HepG2 (cell line): ENCODE measurements at places on chromosomes 16 and 17.

DNA sequence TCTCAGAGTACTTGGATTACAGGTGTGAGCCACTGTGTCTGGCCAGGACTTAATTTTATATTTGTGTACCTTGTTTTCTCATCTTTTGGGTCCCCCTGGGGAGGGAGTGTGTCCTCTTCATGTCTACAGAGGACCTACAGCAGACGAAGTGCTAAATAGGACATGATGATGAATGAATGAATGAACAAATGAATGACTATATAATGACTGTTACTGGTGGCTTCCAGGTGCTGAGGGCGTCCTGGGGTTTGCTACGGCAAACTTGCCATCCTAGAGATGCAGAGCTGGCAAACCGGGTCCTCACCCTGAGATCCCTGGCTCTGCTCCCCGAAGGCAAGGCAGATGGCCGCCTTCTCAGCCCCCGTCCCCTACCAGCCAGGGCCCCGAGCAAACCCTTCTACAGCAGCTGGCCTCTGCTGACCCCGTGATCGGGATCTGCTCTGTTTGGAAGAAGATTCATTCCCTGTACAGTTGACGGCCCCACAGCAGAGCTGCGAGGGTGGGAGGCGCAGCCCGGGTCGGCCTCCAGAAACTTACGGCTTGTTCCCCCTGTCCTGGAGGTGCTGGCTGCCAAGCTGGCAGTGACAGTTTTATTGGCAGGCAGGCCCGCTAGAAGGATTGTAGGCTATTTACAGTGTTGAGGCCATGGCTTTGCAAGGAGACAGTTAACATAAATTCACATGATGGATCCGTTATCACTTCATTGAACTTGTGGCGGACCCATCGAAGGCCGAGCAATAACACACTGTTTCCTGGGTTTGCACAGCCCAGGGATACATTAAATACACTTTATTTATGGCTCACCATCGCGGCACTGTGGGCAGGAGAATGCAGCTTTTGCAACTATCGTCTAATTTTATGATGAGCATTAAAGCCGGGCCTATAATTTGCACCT is 197.7 kb upstream of the GSE1 start:
- no peak overlapping the region for H3K4me3 ChIP-seq
- H3K4me1 ChIP-seq, result peaks cover 12% of the 10 kb centered on the region
- no peak for DNase-seq
- no peak overlapping the region for H3K27ac ChIP-seq
- H3K27me3 ChIP-seq, result peaks cover 1% of the 10 kb centered on the region; the same call in 1 of the 2 replicates

DNA sequence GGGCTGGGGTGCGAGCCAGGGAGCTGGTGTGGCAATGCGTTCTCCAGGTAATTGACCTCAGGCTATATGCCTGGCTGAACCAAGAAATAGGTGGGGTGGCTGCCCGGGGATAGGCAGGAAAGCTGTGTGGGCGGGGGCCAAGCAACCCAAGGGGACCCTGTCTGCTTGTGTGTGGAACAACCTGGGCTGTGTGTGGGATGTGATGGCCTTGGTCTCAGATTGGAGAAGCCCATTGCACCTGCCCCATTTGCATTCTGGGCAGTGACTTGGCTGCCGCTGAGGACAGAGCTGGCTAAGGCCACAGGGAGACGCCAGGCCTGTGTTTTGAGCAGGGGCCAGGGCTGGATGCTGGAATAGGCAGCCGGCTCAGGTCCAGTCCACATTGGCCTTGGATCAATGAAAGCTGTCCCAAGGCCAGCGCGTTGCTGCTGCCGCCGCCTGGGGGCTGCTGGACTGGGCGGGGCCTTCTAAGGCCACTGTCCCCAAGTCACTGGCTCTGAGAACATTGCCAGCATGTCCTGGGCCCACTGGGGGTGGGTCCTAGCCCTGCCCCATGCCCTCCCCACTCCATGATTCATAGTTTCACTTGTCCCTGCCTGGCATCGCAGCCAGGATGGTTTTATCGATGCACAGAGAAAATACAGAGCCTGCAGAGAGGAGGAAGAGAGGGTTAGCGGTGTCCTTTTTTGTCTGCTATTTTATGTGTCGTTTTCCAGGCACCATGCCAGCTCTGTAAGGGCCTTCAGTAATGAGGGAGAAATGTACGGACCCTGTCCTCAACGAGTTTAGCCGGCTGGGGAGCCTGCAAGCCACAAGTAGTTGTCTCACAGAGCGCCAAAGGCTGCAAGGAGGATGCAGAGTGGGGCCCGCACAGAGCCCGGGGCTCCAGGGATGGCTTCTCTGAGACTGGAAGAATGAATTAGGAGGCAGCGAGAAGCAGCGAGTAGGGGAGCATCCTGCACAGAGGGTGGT is 43.9 kb downstream of the NKD1 start:
- H3K4me1 ChIP-seq, result peaks cover 58% of the 10 kb centered on the region
- no peak overlapping the region for H3K27ac ChIP-seq
- DNase-seq, result no peak
- no peak overlapping the region for H3K4me3 ChIP-seq

GRCh38 chr17:80005360-80006338 is 30.0 kb downstream of the TBC1D16 start:
- H3K27ac ChIP-seq, result peak overlapping the region; percentile 20
- H3K27me3 ChIP-seq, result no peaks in the 10 kb centered on the region
- peaks cover 39% of the 10 kb centered on the region for H3K4me1 ChIP-seq
- H3K36me3 ChIP-seq, result peaks cover 2% of the 10 kb centered on the region; the same call in 1 of the 2 replicates
- DNase-seq, result peak; percentile 81

DNA sequence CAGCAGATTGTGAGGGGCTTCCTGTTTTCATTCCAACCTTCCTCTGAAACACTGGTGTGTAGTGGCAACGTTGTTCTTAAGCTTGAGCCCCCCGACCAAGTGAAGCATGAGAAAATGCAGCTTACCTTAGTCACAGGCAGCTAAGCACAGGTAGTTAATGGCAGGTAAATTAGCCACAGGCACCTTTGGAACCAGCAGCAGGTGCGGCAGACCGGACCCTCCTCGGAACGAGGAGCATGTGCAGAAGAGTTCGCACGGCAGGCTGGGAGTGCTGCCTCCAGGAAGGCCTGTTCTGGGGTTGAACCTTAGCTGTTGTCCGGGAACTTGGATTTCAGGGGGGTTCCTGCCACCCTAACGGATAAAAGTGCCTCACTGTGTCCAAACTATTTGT is 7.2 kb upstream of the IRF8 start:
- H3K4me1 ChIP-seq, result peaks cover 10% of the 10 kb centered on the region; the same call in 1 of the 2 replicates
- no peaks in the 10 kb centered on the region for H3K36me3 ChIP-seq
- H3K27ac ChIP-seq, result no peak overlapping the region
- peaks cover 50% of the 10 kb centered on the region for H3K27me3 ChIP-seq
- no peak for DNase-seq

DNA sequence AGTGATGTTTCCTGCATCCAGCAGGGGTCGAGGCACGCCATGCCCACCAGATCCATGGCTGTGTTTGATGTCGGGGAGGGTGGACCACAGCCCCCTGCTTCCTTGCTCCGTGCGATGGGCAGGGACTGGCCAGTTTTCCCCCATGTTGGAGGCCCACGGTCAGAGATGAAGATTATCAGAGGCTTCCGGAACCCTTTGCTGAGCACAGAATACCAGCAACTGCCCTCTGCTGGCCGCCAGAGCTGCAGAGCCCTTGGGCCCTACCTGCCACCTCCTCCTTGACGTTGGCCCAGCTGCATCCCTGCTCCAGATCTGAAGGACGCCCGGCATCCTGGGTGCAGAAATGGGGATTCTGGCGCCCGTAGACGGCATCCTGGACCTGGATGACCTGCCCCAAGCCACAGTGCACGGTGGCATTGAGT is 23.7 kb upstream of the BCO1 start:
- H3K27me3 ChIP-seq, result peaks cover 40% of the 10 kb centered on the region
- peak; percentile 48 for DNase-seq
- no peaks in the 10 kb centered on the region for H3K4me1 ChIP-seq

- no peaks in the 10 kb centered on the region for H3K36me3 ChIP-seq
- H3K4me3 ChIP-seq, result no peak overlapping the region
- no peaks in the 10 kb centered on the region for H3K27me3 ChIP-seq
- H3K27ac ChIP-seq, result no peak overlapping the region
These were observed 7.5 kb upstream of the NFATC2IP start for GRCh38 chr16:28943281-28943680.

DNA sequence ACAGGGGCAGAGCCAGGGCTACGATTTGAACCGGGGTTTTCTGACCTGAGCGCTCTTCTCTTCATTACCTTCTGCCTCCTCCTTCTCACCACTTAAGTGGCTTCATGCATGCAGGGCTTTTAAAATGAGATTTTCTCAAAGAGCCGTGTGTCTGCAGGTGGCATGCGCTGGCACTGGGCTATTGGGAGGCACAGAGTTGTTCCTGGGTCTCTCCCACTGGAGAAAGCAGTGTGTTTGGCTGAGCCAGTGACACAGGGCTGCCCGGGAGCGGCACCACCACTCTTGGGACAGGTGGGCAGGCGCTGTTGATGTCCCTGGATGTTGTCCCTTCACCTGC is 218.8 kb upstream of the CHMP6 start:
- peaks cover 52% of the 10 kb centered on the region for H3K36me3 ChIP-seq
- DNase-seq, result no peak
- no peaks in the 10 kb centered on the region for H3K4me1 ChIP-seq

- H3K27me3 ChIP-seq, result peaks cover 17% of the 10 kb centered on the region; the same call in 2 of the 3 replicates
- no peaks in the 10 kb centered on the region for H3K36me3 ChIP-seq
- no peak overlapping the region for H3K27ac ChIP-seq
- no peak overlapping the region for H3K4me3 ChIP-seq
- H3K4me1 ChIP-seq, result peaks cover 7% of the 10 kb centered on the region
- no peak for DNase-seq
These were observed 31.5 kb upstream of the SHISA9 start for GRCh38 chr16:12869698-12870427.

DNA sequence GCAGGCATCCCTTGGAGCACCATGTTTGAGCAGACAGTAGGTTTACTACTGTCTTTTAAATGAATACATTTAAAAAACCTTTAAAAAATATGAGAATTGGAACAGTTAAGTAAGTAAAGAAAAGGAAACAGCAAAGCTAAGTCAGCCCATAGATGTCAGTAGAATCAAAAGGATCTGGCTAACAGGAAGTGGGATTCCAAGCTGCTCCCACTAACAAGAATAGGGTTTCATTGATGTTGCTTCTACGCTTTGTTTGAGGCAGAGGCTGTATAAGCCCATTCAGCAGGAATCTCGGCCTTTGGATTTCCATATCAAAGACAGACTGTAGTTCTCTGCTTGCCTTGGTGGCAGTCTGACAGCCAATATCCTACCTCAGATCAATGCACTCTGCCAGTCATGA is 122.9 kb upstream of the ELAC2 start:
- no peak overlapping the region for H3K4me3 ChIP-seq
- H3K27ac ChIP-seq, result no peak overlapping the region

DNA sequence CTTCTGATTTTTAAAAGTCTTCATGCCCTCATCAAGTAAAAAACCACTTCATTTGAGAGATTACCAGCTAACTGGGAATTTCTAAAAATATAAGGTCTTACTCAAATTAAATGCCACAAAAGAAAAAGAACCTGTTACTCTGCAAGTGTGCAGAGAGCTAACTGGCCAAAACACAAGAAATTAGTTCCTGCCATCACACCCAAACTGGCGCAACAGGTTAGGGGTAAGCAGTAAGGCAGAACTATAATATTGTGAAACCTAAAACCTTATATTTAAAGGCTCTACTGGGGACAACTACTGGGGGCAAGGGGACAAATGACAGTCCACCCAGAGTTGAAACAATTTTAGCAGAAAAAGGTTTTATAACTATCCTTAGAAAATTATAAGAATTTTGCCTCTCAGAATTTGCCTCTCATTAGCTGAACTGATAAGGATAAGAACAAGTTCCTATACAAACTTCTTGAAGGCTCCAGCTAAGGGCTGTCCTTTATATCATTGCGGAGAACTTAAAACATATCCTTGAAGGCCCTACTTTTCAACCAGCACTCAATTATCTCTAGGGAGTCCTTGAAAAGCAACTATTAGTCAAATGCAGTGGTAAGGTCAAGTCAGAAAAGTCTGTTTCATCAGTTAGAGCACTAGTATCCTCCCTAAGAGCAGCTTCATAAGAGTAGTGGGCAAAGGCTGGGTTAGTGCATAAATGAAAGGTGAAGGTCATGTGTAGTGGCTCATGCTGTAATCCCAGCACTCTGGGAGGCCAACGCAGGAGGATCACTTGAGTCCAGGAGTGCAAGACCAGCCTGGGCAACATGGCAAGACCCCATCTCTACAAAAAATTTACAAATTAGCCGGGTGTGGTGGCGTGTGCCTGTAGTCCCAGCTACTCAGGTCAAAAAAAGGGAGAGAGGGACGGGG is 31.5 kb downstream of the SMURF2 start:
- peaks cover 51% of the 10 kb centered on the region for H3K4me1 ChIP-seq
- no peak overlapping the region for H3K27ac ChIP-seq
- no peaks in the 10 kb centered on the region for H3K36me3 ChIP-seq
- no peaks in the 10 kb centered on the region for H3K27me3 ChIP-seq

DNA sequence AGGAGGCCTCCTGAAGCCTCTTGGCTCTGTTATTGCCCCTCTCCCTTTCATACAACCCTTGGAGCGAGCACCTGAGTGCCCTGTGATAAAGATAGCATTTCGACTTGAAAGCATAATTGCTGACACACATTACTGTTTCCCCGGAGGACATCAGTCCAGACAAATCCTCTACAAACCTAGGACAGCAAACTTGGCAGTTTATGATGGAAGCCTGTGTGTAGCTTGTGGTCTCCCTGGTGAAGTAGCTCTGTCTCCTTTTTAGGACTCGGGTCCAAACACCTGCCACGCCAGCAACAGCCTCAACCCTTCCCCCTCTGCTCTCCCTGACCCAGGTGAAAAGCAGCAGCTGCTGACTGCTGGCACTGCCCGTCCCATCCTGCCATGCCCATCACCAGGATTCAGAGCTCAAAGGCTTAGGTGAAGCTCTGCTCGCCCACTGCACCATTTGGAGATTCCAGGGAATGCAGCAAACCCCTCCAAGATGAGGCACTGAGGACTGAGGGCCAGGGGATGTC is 55.9 kb downstream of the IRX6 start:
- no peaks in the 10 kb centered on the region for H3K36me3 ChIP-seq
- H3K4me3 ChIP-seq, result no peak overlapping the region
- H3K27ac ChIP-seq, result no peak overlapping the region
- H3K27me3 ChIP-seq, result no peaks in the 10 kb centered on the region
- peaks cover 7% of the 10 kb centered on the region for H3K4me1 ChIP-seq
- DNase-seq, result no peak

DNA sequence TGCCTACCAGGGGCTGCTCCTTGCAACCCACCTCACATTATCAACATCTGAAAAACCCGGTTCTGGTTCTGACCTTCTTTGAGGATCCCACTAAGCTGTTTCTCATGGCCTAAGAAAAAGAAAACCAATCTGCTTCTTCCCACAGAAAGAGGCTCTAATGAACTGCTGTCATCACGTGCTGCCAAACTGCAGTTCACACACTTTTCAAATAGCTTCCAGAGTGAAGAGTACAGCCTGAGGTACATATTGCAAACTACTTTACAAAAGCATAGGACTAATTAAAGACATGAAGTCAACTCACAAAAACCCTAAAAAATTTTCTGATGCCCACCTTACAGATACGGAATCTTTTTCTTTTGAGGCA is 36.7 kb downstream of the SMG6 start:
- H3K36me3 ChIP-seq, result peaks cover 36% of the 10 kb centered on the region; the same call in 2 of the 3 replicates
- H3K4me1 ChIP-seq, result no peaks in the 10 kb centered on the region
- no peak overlapping the region for H3K27ac ChIP-seq
- no peak for DNase-seq
- no peaks in the 10 kb centered on the region for H3K27me3 ChIP-seq
